ENCODE measurements at places on chromosomes 3 and 15. TPM values are rescaled to one million over a fixed set of nuclear protein-coding genes. Genes with fewer than 3 reads are reported as not detected.

DNA sequence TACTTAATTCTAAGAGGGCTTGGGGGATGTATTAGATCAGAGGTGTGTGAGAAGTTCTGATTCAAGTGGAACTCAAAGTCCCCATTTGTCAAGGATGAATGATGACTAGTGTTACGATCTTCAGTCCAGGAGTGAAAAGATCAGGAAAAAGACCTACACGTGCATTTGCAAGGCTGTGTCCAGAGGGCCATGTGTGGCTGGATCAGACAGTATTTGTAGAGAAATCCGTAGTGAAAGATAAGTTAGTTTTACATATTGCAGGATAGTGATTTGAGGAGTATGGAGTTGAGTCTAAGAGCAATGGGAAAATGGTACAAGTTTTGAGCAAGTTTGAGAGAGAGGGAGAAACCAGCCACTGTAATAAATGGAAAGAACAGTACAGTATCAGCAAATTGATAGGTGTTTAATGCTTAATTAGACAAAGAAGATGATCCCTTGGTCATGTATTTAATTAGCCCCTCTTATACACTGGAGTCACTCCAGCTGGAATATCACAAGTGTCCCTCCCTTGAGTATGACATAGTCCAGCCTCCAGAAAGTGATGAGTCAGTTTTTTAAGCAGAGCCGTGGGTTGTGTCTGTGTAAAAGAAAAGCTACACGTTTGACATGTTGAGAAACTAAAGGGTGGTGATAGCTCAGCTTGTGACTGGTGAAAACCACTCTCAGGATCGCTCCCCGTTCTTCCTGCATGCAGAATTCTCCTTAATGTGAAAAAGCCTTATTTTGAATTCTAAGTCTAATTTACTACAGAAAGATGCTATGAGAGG is 348.8 kb downstream of the ROBO1 start:
- no peak for DNase-seq
- no peaks in the 10 kb centered on the region for H3K4me1 ChIP-seq
- no peaks in the 10 kb centered on the region for H3K27me3 ChIP-seq
- no peak overlapping the region for H3K4me3 ChIP-seq
- H3K27ac ChIP-seq = no peak overlapping the region

The CLPX gene
- 28.6 TPM for total RNA-seq

- no peaks in the 10 kb centered on the region for H3K4me1 ChIP-seq
- H3K27me3 ChIP-seq = no peaks in the 10 kb centered on the region
- H3K4me3 ChIP-seq = no peak overlapping the region
- no peaks in the 10 kb centered on the region for H3K36me3 ChIP-seq
These were observed 35.7 kb downstream of the GPR176 start for GRCh38 chr15:39884351-39884750.

DNA sequence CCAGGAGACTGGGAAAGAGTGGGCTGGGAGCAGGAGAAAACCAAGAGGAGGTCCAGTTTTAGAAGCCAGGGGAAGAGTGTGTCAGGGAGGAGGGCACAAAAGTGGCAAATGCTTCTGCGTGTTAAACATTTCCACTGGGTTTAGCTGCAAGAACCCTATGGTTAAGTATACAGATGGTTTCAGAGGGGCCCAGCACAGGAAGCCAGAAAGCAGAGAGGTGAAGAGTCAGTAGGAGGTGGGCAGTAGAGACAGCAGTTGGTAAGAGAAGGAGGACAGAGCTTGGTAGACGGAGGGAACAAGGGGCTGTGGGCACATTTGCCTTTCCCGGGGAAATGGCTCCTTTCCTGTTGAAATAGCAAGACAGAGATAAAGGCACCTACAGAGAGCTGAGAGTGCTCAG is 133.8 kb downstream of the EPHB1 start:
- H3K4me3 ChIP-seq = no peak overlapping the region
- H3K27me3 ChIP-seq = no peaks in the 10 kb centered on the region
- H3K4me1 ChIP-seq = no peaks in the 10 kb centered on the region
- no peak for DNase-seq
- H3K36me3 ChIP-seq = peaks cover 5% of the 10 kb centered on the region

The BLM gene
- total RNA-seq = 5.4 TPM
